ENCODE measurements at places on chromosomes 4 and X. TPM values are rescaled to one million over a fixed set of nuclear protein-coding genes. Genes with fewer than 3 reads are reported as not detected.

DNA sequence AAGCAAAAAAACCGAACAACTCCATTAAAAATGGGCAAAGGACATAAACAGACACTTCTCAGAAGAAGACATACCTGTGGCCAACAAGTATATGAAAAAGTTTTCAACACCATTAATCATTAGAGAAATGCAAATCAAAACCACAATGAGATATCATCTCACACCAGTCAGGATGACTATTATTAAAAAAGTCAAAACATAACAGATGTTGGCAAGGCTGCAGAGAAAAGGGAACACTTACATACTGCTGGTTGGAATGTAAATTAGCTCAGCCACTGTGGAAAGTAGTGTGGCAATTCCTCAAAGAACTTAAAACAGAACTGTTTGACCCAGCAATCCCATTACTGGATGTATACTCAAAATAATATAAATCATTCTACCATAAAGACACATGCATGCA is 436.3 kb downstream of the KLHL13 start:
- DNase-seq: no peak

DNA sequence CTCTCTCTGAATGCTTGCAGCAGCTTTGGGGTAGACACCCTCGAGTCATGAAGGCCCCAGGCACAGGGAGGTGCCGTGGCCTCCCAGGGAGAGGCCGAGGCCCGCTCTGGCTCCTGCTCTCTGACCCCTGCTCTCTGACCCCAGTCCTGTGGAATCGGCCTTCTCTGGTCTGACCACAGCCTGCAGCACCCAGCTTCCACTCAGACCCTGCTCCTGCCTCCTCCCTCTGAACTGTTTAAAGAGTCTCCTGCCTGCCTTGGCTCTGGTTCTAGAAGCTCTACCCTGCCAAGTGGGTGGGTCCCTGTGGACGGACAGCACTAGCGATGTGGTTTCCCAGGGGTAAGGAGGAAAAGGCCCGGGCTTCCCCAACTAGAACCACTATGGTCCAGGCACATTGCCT is 78.2 kb upstream of the TMEM150C start:
- DNase-seq: no peak

DNA sequence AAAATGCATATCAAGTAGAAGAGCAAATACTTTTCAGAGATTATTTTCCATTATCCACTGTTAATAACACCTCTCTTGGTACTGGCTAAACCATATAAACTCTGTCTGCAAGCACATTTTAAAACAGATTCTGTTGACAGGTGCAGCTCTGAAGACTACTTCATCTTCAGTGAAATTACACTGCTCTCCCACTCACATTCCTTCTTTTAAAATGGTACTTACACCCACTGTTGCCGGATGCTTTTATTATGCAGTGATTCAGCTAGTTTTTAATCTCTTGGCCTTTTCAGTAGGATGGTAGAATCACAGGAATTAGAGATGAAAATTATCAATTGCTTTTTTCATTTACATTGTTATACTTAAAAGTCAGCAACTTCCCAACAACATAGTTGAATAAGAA is 381.6 kb downstream of the GASK1B start:
- DNase-seq: no peak

- DNase-seq: peak; percentile 50
Measured at GRCh38 chrX:136162827-136163570, 15.7 kb downstream of the FHL1 start.

TMEM271 gene
- not detected for total RNA-seq

DNA sequence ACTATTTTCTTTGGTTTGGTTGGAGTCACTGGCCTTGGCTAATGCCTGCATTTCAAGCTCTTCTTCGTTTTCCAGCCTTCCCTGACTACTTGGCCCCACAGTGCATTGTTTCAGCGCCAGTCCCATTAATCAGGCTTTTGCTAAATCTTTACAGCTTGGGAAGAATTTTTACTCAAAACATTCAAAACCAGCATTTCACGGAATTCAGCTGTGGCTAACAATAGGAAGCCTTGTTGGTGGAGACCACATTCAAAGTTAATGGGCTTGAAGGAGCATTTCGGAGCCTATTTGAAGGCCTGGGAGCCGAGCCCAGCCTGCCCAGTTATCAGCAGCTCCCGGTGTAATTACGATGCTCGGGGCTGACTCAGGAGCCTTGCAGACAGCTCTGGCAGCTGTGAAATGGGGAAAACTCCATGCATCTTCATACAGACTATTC is 30.8 kb upstream of the VCX2 start:
- peak; percentile 29 for DNase-seq

DCHS2 gene
- total RNA-seq: 9.7 TPM

GRCh38 chrX:15931362-15931761 is 76.7 kb upstream of the AP1S2 start:
- DNase-seq: no peak

DNA sequence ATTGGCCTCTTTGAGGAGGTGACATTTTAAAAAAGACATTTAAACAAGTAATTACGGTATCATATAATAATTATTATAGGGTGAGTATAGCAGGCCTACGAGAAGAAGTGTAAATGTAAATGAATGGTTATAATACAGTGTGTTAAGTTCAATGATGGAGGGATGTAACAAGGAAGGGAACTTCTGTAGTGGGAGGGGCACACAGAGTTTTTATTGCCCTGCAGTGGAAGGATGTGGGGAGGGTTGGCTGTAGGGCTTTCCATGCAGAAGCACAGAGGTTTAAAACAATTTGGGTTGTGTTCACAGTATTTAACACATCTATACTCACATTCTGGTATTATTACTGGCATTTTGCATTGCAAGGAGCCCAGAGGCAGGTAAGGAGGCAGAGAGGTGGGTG is 41.1 kb downstream of the AFF1 start:
- DNase-seq: no peak

DNA sequence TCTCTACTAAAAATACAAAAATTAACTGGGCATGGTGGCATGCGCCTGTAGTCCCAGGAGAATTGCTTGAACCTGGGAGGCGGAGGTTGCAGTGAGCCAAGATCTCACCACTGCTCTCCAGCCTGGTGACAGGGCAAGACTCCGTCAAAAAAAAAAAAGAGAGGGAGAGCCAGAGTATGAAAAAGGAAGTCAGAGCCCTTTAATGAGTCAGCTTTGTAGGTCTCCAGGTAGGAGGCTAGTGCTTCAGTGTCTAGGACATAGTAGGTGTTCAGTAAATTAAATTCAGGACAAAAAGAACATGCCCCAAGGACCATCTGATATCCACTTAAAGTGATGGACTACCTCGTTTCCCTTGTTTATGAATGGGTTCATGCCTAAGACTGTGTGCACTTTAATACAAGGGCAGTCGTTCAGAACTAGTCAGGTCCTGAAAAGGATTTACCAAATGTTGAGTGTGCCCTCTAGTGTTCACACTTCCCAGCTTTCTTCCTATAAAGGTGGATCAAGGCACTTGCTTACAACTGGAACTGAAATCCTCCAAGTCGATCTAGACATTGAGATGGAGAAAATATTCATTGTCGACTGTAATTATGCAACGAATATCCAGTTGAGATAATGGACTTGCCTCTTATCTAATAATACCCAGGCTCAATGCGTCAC is 29.0 kb downstream of the F9 start:
- DNase-seq: peak; percentile 83

CENPVL2 gene
- not detected for total RNA-seq

SCRG1 gene
- total RNA-seq: 0.92 TPM

SPACA5 gene
- not detected for total RNA-seq

DNA sequence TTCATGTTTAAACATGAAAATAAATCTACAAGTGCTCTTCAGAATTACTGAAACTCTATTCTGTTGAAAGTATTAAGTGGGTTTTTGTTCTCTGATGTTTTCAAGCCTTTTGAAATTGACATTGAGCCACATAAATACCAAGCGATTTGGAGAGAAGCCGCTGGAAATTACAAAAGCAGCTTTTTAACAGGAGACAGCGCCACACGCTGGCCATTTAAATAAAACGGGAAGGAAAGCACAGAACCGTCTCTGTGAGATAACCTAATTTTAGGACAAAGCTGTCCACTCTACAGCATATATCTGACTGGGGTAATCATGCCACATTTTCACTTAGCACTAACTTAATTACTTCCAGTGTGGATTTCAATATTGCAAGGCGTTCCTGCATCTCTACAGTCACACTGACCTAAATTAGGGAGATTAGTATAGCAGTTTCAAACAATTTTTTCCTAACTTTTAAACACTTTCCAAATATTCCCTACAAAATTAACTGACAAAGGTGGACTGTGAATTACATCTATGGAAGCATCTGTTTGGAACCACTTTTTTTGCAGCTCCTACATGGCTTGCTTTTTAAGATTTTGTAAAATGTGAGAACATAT is 6.8 kb upstream of the ANOS1 start:
- peak; percentile 77 for DNase-seq

- no peak for DNase-seq
Measured at GRCh38 chr4:68984947-68985346, 33.3 kb upstream of the UGT2A3 start.

DNA sequence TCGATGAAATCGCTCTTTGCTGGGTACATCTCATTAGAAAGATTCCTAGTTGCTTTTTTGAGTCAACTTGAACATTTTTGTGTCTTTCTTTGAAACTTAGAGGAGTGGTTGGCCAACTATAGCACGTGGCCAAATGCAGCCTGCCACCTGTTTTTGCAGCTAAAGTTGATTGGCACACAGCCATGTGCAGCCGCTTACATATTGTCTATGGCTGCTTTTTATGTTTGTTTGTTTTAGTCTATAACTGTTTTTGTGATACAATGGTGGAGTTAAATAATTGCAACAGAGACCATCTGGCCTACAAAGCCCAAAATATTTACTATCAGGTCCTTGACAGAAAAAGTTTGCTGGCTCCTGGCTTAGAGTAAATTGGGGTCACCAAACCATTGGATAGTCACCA is 86.3 kb downstream of the CLCN4 start:
- DNase-seq: no peak

DNA sequence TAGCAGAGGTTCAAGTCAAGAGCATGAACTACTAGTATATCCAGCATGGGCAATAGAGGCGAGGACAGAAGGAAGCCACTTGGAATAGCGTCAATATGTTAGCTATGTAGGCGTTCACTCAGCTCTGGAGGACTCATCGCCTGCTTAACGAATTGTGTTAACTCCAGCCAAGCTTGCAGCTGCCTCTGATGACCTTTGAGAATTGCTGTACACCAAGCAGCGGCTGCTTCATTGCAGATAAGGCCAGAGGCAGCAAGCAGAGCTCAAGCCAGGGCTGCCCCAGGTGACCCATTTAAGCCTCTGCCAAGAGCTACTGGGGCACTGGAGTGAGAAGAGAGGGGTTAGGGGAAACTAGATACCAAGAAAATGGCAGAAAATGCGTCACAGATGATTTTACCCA is 160.2 kb upstream of the IGFBP7 start:
- DNase-seq: peak; percentile 48

TMEM164 gene
- 19.3 TPM for total RNA-seq

PLAC8 gene
- total RNA-seq: 24.9 TPM

RAI2 gene
- total RNA-seq: 3.7 TPM

P2RY8 gene
- not detected for total RNA-seq

DNA sequence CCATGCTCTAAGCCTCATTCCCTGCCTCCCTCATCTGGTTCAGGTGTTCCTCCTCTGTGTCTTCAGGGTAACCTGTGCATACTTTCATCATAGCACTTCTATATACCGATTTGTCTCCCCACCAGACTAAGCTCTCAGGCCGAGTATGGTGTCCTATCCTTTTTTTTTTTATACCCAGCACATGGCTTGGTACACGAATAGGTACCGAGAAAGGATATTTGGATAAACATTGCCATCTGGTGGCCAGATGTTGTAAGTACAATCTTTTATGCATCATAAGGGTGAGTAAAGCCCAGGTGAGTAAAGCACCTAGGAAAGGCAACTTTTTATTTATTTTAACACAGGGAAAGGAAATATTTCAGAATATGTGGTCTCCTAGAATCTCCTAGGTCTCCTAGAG is 68.4 kb downstream of the MID2 start:
- no peak for DNase-seq

- DNase-seq: no peak
Measured at GRCh38 chr4:126404549-126404948, 1089.8 kb downstream of the FAT4 start.

DAPP1 gene
- total RNA-seq: 8.7 TPM

DNA sequence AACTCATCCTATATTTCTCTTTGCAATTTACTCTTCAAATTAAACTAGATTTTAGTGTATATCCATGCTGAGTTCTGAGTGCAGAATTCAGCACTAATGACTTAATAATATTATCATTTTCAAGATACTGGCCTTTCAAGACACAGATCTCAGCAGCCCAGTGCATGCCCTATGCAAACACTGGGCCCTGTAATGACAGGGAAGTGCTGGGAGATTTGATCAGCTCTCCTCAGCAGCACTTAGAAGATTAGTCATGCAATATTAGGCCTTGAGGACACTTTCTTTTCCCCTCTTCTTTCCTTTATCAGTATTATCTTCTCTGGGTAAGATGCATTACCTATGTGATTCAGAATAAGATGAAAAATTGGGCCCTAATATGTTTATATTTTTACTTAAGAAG is 207.1 kb downstream of the PPP3CA start:
- DNase-seq: no peak

DNA sequence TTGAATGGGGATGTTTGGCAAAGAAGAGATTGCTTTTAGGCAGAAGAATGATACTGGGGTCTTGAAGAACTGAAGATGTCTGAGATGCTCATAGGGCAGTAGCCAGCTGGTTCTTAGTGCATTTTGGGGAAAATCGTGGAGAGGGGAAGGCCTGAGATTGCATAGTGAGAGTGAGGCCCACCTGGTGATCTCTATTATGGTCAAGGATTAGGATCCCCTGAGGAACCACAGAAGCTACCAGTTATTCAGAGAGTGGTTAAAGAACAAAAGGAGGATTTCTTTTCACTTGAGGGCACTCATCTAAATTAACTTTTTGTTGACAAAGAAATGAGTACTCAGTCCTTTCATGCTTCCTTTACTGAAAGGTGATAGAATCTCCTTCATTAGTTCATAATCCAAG is 271.3 kb upstream of the HAND2 start:
- no peak for DNase-seq

DNA sequence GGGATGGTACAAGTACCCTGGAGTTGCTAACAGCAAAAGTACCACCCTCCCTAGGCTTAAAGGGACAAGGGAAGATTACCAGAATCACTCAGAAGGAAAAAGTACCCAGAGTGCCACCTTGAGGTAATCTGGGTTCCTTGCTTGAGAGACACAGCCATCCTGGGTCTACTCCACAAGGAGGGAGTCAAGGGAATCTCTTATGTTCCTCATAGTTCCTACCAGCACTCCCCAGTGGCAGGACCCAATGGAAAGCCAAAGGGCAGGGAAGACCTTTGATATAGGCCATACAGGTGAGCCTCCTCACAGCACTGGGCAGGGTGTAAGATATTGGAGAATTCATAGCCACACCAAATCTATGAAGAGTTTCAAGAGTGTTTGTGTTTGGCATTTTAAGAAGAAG is 5.7 kb downstream of the IL2 start:
- DNase-seq: no peak

- DNase-seq: peak; percentile 68
Measured at GRCh38 chr4:85842540-85842939, 367.6 kb downstream of the ARHGAP24 start.

- DNase-seq: peak; percentile 78
Measured at GRCh38 chrX:281166-281999, at the start of gene PLCXD1. Gene PLCXD1 (plus strand): TSS chrX:281381. CDS start chrX:284188, 2,807 bp downstream.

- DNase-seq: no peak
Measured at GRCh38 chr4:105715692-105716278, 7.2 kb downstream of the GSTCD start.

All from stomach (tissue), 19 donors.